ENCODE measurements at places on chromosomes 12 and 14. TPM values are rescaled to one million over a fixed set of nuclear protein-coding genes. Genes with fewer than 3 reads are reported as not detected.

The KLHL33 gene
- not detected for total RNA-seq

The FBRSL1 gene
- total RNA-seq = 123 TPM

The PLCZ1 gene
- not detected for total RNA-seq

The TAS2R30 gene
- 1.0 TPM for total RNA-seq

The GPR84 gene
- not detected for total RNA-seq

The PCNX1 gene
- 50.5 TPM for total RNA-seq

The IL31 gene
- total RNA-seq = not detected

The WNT1 gene
- total RNA-seq = not detected

The STYK1 gene
- total RNA-seq = 1.6 TPM

The SETD1B gene
- total RNA-seq = 17.7 TPM

The MYF5 gene
- total RNA-seq = not detected

The A2M gene
- total RNA-seq = not detected

The GYS2 gene
- total RNA-seq = not detected

The KLRF1 gene
- not detected for total RNA-seq

The SLC7A7 gene
- total RNA-seq = 6.3 TPM

The ETFRF1 gene
- total RNA-seq = 7.7 TPM

The LTB4R2 gene
- total RNA-seq = 7.0 TPM

The SLC25A47 gene
- not detected for total RNA-seq

The NEUROD4 gene
- total RNA-seq = not detected

The PLEKHG7 gene
- total RNA-seq = not detected

The MYF6 gene
- not detected for total RNA-seq

The PSMB5 gene
- total RNA-seq = 246 TPM

The PLXNC1 gene
- total RNA-seq = 1.3 TPM

The MFAP5 gene
- total RNA-seq = 0.86 TPM

The MANSC1 gene
- 8.9 TPM for total RNA-seq

The PTGES3 gene
- total RNA-seq = 464 TPM

The PPFIA2 gene
- total RNA-seq = 1.8 TPM

The AMDHD1 gene
- not detected for total RNA-seq

The PTGER2 gene
- 1.2 TPM for total RNA-seq

The PRMT5 gene
- 171 TPM for total RNA-seq

The NINJ2 gene
- total RNA-seq = not detected

The GRIN2B gene
- 3.2 TPM for total RNA-seq

The SAMD15 gene
- 0.99 TPM for total RNA-seq

The MIPOL1 gene
- total RNA-seq = 23.9 TPM

The TEAD4 gene
- total RNA-seq = 116 TPM

The SALL2 gene
- 360 TPM for total RNA-seq

The SPRYD4 gene
- total RNA-seq = 4.3 TPM

The RTN1 gene
- 2.8 TPM for total RNA-seq

The BEGAIN gene
- total RNA-seq = 3.0 TPM

The MYO1A gene
- 0.52 TPM for total RNA-seq

The KITLG gene
- total RNA-seq = 7.8 TPM

The CKB gene
- 572 TPM for total RNA-seq

The PPM1H gene
- total RNA-seq = 36.1 TPM

The SCN8A gene
- total RNA-seq = 10.7 TPM

The OVCH1 gene
- 0.07 TPM for total RNA-seq

The NGB gene
- total RNA-seq = 0.55 TPM
